Hepatocyte (in vitro differentiated cells): ENCODE measurements at places on chromosomes 1 and 21. TPM values are rescaled to one million over a fixed set of nuclear protein-coding genes. Genes with fewer than 3 reads are reported as not detected.

Gene SCYL3
- 4.4 and 4.9 TPM in 2 replicates for polyA plus RNA-seq

- peaks cover 6% of the 10 kb centered on the region for H3K4me1 ChIP-seq
- H3K27me3 ChIP-seq = no peaks in the 10 kb centered on the region
- peaks cover 4% of the 10 kb centered on the region for H3K36me3 ChIP-seq
- peak overlapping the region; percentile 89 for H3K4me3 ChIP-seq
- H3K27ac ChIP-seq = peak overlapping the region; percentile 98
Measured at GRCh38 chr21:26845759-26846035, 488 bp upstream of the ADAMTS1 start.

Gene FAM177B
- 0.19 and 1.2 TPM in 2 replicates for polyA plus RNA-seq

Gene OR2T11
- polyA plus RNA-seq = not detected in 2 replicates

DNA sequence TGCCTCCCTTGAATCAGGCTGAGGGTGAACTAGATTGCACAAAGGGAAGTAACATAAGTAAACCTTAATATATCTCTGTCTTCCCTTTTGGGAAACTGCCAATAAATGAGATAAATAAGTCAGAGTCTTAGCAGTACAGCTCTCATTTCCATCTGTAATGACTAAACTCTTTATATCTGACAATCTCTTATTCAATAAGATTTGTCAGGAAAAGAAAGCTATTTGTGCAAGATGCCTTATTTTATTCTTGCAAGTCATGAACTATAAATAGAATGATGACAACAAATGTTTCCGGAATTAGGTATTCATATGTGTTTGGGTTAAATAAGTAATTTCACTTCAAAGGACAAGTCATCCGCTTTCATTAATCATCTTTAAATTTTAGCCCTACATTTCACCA lies 229.2 kb downstream of the PTGER3 start:
- no peaks in the 10 kb centered on the region for H3K36me3 ChIP-seq
- no peak overlapping the region for H3K27ac ChIP-seq
- no peak overlapping the region for H3K4me3 ChIP-seq

- DNase-seq = no peak
- H3K4me1 ChIP-seq = peaks cover 43% of the 10 kb centered on the region
- H3K4me3 ChIP-seq = peak overlapping the region; percentile 50
- no peaks in the 10 kb centered on the region for H3K27me3 ChIP-seq
- H3K27ac ChIP-seq = no peak overlapping the region
Measured at GRCh38 chr1:231334952-231335351, 2.7 kb downstream of the EXOC8 start.

Gene LCE3E
- polyA plus RNA-seq = not detected in 2 replicates

Gene PADI1
- polyA plus RNA-seq = 0.51 TPM in 1 of 2 replicates, not detected in the other

Gene RPL22
- 103 and 115 TPM in 2 replicates for polyA plus RNA-seq

Gene CAMK1G
- polyA plus RNA-seq = 0.85 and 1.2 TPM in 2 replicates

DNA sequence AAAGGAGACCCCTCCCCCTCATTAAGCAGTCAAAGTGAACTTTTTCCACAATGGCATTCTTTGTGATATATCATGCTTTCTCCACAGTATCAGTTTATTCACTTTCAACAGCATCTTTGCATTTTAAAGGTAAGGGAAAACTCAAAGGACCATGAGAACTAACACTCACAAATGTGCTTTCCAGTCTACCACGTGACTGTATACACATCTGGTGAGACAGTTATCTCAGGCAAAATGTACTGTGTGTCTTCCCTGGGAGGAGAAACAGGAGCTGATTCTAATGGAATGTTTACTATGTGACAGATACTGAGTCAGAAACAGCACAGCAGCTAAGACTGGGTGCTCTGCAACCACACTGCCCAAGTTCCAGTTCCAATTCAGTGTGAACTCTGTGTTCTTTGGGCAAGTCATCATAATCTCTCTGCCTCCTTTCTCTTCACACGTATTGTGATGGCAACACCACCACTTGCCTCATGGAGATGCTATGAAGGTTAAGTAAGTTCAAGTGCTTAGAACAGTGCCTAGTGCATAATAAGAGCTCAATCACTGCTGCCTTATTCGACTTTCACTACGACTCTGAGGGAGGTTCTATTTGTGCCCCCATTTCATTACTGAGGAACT lies 79.0 kb downstream of the SLC45A1 start:
- no peaks in the 10 kb centered on the region for H3K27me3 ChIP-seq
- peak overlapping the region; percentile 75 for H3K27ac ChIP-seq
- H3K4me1 ChIP-seq = peaks cover 23% of the 10 kb centered on the region

DNA sequence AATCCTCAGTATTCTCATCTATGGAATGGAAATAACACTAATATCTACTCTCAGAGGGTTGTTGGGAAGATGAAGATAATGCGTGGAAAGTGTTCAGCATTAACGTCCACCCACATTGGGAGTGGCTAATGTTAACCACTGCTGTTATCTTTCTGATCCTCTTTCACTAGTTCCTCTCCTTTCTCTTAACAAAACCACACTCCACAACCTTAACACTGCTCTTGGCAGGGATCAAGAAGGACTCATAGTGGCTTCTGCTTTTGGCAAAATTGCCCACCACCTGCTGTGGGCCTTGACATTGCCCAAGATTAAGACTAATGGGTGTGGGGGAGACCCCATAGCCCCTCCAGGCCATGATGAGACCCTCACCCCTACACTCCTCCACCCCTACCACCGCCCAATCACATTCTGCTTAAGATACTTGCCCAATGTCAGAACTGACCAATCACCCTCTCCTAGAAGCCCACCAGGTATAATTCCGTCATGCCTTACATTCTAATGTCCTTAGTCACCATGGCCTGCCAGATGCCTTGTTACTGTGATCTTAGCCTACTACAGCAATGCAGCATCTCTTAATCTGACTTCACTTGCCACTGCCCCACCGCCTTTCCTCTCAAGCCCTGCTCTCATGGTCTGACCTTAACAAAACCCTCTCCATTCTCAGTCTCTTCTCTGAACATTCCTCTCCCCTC lies 27.1 kb downstream of the DHCR24 start:
- no peaks in the 10 kb centered on the region for H3K27me3 ChIP-seq
- no peak overlapping the region for H3K4me3 ChIP-seq
- peak overlapping the region; percentile 27 for H3K27ac ChIP-seq
- DNase-seq = no peak
- peaks cover 24% of the 10 kb centered on the region for H3K4me1 ChIP-seq

Gene LEMD1
- 0.35 and 2.6 TPM in 2 replicates for polyA plus RNA-seq

DNA sequence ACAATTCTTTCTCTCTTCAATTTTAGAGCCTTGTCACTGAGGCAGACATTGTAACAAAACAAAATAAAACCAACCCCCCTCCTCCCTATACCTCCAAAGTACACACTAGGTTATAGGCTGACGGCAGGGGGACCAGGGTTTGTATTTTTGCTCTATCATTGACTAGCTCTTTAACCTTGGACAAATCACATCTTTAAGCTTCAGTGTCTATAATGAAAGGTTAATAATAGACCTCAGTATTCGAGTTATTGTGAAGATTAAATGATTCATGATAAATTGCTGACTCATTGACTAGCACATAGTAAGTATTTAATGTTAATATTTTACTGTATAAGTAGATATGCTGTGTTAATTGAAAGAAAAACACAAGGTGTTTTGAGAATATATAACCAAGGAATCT lies 1267.6 kb upstream of the ADGRL2 start:
- H3K4me1 ChIP-seq = peaks cover 5% of the 10 kb centered on the region
- DNase-seq = no peak
- H3K36me3 ChIP-seq = no peaks in the 10 kb centered on the region

GRCh38 chr1:211129776-211130175 lies 4.2 kb downstream of the KCNH1 start:
- H3K36me3 ChIP-seq = no peaks in the 10 kb centered on the region
- H3K27ac ChIP-seq = no peak overlapping the region
- no peak for DNase-seq

- no peak overlapping the region for H3K27ac ChIP-seq
- no peaks in the 10 kb centered on the region for H3K27me3 ChIP-seq
- H3K4me1 ChIP-seq = peaks cover 18% of the 10 kb centered on the region
- DNase-seq = no peak
- H3K4me3 ChIP-seq = no peak overlapping the region
Measured at GRCh38 chr1:12551584-12551983, 66.4 kb downstream of the DHRS3 start.

DNA sequence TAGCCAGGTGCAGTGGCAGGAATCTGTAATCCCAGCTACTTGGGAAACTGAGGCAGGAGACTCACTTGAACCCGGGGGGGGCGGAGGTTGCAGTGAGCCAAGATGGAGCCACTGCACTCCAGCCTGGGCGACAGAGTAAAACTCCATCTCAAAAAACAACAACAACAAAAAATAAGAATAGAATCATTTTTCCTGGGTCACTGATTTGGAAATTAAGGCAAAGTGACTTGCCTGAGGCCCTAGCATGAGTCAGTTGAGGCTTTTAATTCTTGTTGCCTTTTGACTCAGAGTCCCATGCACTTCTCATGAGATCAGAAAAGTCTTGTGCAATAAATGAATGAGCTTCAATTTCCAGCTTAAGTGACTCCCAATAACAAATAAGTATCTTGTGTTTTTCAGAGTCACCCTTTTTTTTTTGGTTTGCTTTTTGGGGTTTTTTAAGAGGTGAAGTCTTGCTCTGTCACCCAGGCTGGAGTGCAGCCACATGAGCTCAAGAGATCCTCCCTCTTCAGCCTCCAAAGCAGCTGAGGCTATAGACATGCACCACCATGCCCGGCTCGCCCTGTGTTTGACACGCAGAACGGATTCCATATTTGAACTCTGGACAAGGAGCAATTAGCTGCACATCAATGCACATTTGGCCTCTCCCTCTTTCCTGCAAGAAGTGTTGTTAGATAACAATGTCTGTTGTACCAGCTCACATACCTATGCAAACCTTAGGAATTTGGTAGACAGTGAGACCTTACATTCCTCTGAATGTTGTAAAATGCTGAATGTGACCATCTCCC lies 3.4 kb upstream of the PLEKHM2 start:
- H3K4me1 ChIP-seq = peaks cover 10% of the 10 kb centered on the region
- peak overlapping the region; percentile 80 for H3K27ac ChIP-seq
- DNase-seq = peak; percentile 45
- no peaks in the 10 kb centered on the region for H3K27me3 ChIP-seq
- H3K36me3 ChIP-seq = no peaks in the 10 kb centered on the region

Gene KCND3
- polyA plus RNA-seq = 1.1 and 1.4 TPM in 2 replicates

- DNase-seq = no peak
- peaks cover 18% of the 10 kb centered on the region for H3K4me1 ChIP-seq
- peaks cover 31% of the 10 kb centered on the region for H3K27me3 ChIP-seq
- no peak overlapping the region for H3K27ac ChIP-seq
- no peak overlapping the region for H3K4me3 ChIP-seq
Measured at GRCh38 chr21:44935533-44935927, 4.3 kb upstream of the SLX9 start.

Gene CRP
- polyA plus RNA-seq = not detected in 2 replicates

DNA sequence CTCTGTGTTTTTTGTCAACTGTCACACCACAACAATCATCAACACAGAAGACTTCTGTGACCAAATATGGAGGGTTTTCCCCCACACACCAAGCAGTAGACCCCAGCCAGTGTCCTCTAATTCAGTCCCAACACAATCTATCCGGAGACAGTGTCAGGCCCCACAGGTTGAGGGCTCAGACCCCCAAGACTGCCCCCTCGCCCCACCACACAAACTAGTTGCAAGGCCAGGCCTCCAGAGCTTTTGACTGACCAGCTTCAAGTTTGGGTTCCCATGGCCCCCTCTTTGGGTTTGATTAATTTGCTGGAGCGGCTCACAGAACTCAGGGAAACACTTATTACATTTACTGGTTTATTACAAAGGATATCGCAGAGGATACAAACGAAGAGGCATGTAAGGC lies 37.2 kb downstream of the NEK2 start:
- H3K4me3 ChIP-seq = no peak overlapping the region
- no peak for DNase-seq
- H3K4me1 ChIP-seq = peaks cover 28% of the 10 kb centered on the region
- no peaks in the 10 kb centered on the region for H3K27me3 ChIP-seq

DNA sequence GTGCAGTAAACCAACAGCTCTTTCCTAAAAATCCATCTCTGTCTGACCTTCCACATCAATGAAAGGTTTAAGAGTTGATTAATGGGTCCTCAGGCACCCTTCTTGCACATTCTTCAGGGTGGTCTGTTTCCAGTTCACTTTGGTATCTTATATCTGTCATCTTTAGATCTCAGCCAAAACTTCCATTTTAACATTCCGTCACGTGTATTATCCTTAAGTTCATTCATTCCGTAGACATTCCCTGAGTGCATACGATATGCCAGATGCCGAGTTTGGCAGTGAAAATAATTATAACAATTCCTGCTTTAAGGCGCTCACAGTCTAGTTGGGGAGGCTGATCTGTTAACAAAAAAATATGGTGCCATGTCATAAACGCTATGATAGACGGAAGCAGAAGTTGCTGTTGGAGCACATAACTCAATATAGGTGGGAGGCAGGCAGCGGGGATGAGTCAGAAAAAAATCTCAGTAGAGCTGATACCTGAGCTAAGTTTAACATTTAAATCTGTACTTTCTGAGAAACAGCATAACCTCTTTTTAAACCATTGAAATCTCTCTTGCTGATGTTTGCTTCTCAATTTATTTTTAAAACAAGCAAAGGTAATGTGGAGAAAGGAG lies 59.6 kb upstream of the HOOK1 start:
- DNase-seq = no peak
- H3K36me3 ChIP-seq = no peaks in the 10 kb centered on the region
- no peaks in the 10 kb centered on the region for H3K27me3 ChIP-seq

GRCh38 chr1:33949570-33949969 lies 85.7 kb downstream of the HMGB4 start:
- DNase-seq = no peak
- no peaks in the 10 kb centered on the region for H3K4me1 ChIP-seq
- H3K27me3 ChIP-seq = peaks cover 20% of the 10 kb centered on the region
- no peaks in the 10 kb centered on the region for H3K36me3 ChIP-seq
- H3K4me3 ChIP-seq = no peak overlapping the region

Gene ITGB2
- 3.8 and 4.2 TPM in 2 replicates for polyA plus RNA-seq

Gene RHD
- polyA plus RNA-seq = 0.12 and 0.19 TPM in 2 replicates

DNA sequence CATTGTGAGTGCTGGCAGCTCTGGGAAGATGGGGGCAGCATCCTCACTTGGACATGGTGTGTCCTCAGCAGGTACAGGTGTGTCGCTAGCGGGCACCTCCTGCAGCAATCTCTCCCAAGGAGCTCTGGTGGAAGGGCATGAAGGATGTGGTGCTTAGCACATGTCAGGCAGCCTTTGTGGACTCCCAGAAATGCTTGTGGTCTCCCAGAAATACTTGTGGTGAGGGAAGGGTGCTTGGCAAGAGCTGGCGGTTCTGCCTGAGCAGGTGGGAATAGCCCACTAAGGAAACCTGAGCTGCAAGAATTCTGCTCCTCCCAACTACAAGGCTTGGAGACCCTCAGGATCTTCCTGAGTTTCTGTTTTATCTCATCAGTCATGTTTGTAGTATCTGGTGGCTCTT lies 371.6 kb downstream of the PRDM2 start:
- H3K4me3 ChIP-seq = no peak overlapping the region
- H3K4me1 ChIP-seq = no peaks in the 10 kb centered on the region
- no peaks in the 10 kb centered on the region for H3K27me3 ChIP-seq
- DNase-seq = no peak
- H3K27ac ChIP-seq = no peak overlapping the region
- H3K36me3 ChIP-seq = no peaks in the 10 kb centered on the region
